ENCODE measurements at places on chromosomes 4 and X. TPM values are rescaled to one million over a fixed set of nuclear protein-coding genes. Genes with fewer than 3 reads are reported as not detected.

- H3K27ac ChIP-seq = no peak overlapping the region
- H3K36me3 ChIP-seq = no peaks in the 10 kb centered on the region
- DNase-seq = no peak
- H3K4me1 ChIP-seq = no peaks in the 10 kb centered on the region
- no peak overlapping the region for H3K4me3 ChIP-seq
Measured at GRCh38 chrX:151929126-151929525, 16.4 kb downstream of the MAGEA4 start.

GRCh38 chr4:2638730-2639129 is 102.3 kb downstream of the FAM193A start:
- H3K4me3 ChIP-seq = no peak overlapping the region
- H3K27me3 ChIP-seq = no peaks in the 10 kb centered on the region
- no peak for DNase-seq
- H3K36me3 ChIP-seq = peaks cover 8% of the 10 kb centered on the region
- no peaks in the 10 kb centered on the region for H3K4me1 ChIP-seq

Gene DMRTC1
- not detected for total RNA-seq

Gene STS
- 10.8 TPM for total RNA-seq

DNA sequence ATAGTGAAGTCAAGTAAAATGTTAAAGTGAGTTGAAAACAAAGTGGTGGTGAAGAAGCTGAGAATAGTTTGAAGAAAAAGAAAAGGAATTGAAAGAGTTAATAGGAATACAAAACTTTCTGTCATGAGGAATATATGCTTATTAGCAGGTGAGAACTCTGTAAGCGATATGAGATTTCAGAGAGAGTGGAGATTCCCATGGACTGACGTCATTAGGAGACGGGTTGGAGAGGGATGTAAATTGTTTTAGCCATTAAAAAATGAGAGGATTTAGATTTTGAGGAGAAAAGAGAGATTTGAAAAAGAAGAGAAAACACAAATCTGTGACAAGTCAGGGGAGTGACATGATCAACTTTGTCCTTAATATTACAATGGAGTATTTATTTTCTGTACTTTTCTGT is 11.7 kb downstream of the NDST4 start:
- H3K4me3 ChIP-seq = no peak overlapping the region
- no peak overlapping the region for H3K27ac ChIP-seq
- no peaks in the 10 kb centered on the region for H3K36me3 ChIP-seq
- no peaks in the 10 kb centered on the region for H3K4me1 ChIP-seq

Gene KLHL5
- total RNA-seq = 28.4 TPM

DNA sequence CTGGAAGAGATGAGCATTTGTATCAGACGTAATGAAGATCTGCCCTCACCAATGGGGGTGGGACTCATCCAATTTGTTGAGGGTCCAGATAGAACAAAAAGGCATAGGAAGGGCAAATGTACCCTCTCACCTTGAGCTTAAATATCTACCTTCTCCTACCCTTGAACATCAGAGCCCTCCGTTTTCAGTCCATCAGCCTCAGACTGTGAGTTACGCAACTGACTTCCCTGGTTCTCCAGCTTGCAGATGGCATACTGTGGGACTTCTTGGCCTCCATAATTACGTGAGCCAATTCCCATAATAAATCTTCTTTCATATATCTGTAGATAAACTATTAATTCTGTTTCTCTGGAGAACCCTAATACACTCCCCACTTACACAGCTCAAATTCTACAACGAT is 56.5 kb upstream of the GUCY1A1 start:
- H3K36me3 ChIP-seq = no peaks in the 10 kb centered on the region
- no peak overlapping the region for H3K4me3 ChIP-seq
- DNase-seq = no peak
- no peak overlapping the region for H3K27ac ChIP-seq
- no peaks in the 10 kb centered on the region for H3K4me1 ChIP-seq
- no peaks in the 10 kb centered on the region for H3K27me3 ChIP-seq

Gene PTTG2
- not detected for total RNA-seq

- no peaks in the 10 kb centered on the region for H3K27me3 ChIP-seq
- no peak for DNase-seq
- H3K4me1 ChIP-seq = no peaks in the 10 kb centered on the region
- no peak overlapping the region for H3K27ac ChIP-seq
- no peaks in the 10 kb centered on the region for H3K36me3 ChIP-seq
Measured at GRCh38 chrX:137353404-137353803, 212.5 kb upstream of the ZIC3 start.

GRCh38 chr4:78100060-78100459 is 42.9 kb downstream of the FRAS1 start:
- no peaks in the 10 kb centered on the region for H3K27me3 ChIP-seq
- no peak overlapping the region for H3K27ac ChIP-seq
- H3K36me3 ChIP-seq = no peaks in the 10 kb centered on the region
- H3K4me1 ChIP-seq = no peaks in the 10 kb centered on the region
- DNase-seq = no peak
- no peak overlapping the region for H3K4me3 ChIP-seq

Gene FAM199X
- 6.7 TPM for total RNA-seq

DNA sequence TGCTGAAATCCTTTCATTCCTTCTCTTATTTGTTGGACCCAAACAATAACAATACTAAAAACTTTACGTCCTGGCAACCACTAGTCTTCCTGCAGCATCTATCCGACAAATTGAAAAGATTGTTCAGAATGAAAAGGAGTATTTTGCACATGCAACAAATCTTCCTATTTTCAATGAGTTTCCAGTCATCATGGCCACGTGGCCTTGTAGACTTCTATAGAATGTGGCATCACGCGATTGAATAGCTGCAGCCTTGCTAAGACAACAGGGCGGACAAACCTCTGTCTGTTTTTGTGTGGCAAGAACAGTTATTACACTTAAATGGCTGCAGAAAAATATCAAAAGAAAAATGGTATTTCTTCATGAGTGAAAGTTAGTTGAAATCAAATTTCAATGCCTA is 297.9 kb upstream of the LCORL start:
- no peaks in the 10 kb centered on the region for H3K4me1 ChIP-seq
- no peaks in the 10 kb centered on the region for H3K36me3 ChIP-seq
- DNase-seq = no peak
- no peak overlapping the region for H3K27ac ChIP-seq
- H3K4me3 ChIP-seq = no peak overlapping the region

- no peak overlapping the region for H3K4me3 ChIP-seq
- DNase-seq = no peak
- no peaks in the 10 kb centered on the region for H3K4me1 ChIP-seq
- no peaks in the 10 kb centered on the region for H3K36me3 ChIP-seq
- no peak overlapping the region for H3K27ac ChIP-seq
- no peaks in the 10 kb centered on the region for H3K27me3 ChIP-seq
Measured at GRCh38 chr4:57231781-57232180, 121.6 kb upstream of the IGFBP7 start.

All from right lobe of liver (tissue), 6 donors.